Right cardiac atrium (tissue), 5 donors: ENCODE measurements at places on chromosomes 12 and 14.

GRCh38 chr12:55974308-55974730 lies 441 bp downstream of the RAB5B start:
- no peak for DNase-seq

DNA sequence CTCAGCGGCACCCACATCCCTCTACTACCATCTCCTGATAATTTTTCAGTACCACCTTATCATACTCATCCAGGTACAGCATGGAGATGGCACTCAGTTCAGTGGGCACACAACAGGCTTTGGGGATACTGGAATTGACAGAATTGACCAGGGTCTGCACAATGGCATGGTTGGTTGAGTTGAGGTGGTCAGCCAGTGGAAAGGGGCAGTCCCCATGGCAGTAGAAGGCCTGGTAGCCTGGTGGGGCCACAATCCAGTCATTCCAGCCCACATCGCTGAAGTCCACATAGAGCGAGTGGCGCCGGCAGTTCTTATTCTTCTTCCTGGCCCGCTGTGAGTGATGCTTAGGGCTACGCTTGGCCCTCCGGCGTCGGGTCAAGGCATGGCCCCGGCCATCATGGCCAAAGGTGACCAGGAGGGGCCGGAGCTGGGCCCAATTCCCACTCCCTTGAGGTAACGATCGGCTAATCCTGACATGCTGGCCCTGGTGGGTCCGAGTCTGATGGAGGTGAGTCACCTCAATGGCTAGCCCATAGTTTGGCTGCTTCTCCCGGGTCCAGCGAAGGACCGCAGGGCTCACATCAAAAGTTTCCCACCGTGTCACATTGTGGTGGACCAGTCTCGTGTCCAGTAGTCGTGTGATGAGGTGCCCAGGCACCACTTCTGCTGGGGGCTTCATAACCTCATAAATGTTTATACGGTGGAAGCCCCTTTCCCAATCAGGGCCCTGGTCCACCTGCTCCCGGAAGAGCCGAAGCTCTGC lies 6.4 kb downstream of the BMP4 start:
- no peak for DNase-seq

DNA sequence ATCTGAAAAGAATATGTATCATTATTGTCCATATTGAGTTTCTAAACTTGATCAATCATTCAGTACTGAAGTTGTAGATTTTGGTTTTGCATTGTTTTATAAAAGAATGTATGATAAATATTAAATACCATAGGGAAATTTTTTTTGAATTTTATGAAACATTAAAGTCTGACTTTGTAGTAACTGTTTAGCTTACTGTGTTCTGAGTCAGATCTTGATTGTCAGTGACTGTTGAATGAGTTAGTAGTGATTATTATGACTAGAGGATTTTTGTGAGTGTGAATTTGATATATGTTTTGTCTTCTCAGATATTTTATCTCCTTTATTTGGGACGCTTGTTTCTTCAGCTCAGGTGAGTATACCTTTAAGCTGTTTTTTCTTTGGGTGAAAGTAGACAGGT lies 10.1 kb downstream of the TDP1 start:
- DNase-seq: no peak

- no peak for DNase-seq
Measured at GRCh38 chr12:110248096-110248447, 33.0 kb upstream of the ATP2A2 start.

- DNase-seq: no peak
Measured at GRCh38 chr14:76664790-76665189, 96.5 kb upstream of the VASH1 start.

DNA sequence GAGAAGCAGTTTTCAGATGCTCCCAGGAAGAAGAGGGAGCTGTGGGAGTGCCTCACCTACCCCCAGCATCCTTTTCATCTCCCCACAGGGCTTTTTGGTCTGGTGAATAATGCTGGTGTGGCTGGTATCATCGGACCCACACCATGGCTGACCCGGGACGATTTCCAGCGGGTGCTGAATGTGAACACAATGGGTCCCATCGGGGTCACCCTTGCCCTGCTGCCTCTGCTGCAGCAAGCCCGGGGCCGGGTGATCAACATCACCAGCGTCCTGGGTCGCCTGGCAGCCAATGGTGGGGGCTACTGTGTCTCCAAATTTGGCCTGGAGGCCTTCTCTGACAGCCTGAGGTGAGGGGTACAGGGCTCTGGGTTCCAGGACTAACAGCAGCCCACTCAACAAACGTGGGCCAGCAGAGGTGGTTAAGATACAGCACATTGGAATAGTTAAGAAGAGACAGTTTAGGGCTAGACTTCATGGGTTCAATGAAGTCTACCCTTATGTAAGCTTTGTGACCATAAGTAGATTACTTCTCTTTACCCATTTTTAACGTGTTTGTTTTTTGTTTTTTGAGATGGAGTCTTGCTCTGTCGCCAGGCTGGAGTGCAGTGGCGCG lies 1.5 kb downstream of the RDH5 start:
- DNase-seq: peak; percentile 73

DNA sequence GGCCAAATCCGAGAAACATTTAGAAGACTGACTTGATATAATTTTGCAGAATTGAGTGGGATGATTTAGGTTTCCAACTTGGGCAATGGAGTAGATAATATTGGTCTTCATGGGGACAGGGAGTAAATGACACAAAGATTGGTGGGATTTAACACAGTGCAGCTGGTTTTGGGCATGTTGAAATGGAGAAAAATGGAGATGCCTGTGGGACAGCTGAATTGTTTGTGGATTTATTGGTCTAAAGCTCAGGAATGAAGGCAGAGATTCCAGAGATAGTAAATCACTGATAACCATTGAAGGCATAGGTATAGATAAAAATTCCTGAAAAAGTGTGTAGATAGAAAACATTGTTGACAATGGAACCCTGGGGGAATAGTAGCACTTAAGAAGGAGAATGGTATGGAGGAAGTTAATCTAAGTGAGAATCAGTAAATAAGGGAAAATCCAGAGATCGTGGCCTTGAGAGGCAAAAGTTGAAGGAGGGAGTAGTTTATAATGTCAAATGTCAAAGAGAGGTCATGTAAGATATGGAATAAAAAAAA lies 120.9 kb upstream of the ATP2B1 start:
- no peak for DNase-seq

DNA sequence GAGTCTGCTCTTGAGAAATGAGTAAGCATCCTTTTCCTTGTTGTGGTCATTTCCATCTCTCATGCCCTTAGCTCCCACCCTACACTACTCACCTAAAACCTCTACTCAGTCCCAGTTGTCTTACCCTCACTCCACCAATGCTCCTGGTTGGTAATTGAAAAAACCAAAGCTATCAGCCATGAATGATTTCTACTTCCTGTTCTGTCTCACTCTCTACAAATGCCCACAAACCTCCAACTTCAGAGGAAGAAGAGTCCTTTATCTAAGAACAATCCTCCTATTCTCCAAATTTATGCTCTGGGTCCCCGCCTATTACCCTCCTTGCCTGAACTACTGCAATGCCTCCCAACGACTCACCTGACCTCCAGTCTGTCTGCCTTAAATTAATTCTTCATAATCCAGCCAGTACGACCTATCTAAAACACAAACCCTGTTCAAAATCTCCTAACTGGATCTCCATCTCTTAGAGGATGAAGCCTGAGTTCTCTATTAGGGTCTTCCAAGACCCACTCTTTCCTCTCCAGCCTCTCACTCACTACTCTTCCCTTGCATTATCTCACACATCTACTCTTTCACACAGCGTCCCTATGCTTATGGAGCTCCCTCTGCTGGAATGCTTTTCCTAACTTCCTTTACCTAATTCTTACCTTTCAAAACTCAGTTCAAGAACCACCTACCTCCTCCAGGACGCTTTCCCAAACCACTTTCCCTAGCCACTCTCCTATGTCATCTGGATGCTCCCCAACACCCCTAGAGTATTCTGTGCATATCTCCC lies 2.2 kb downstream of the DHRS1 start:
- DNase-seq: no peak

DNA sequence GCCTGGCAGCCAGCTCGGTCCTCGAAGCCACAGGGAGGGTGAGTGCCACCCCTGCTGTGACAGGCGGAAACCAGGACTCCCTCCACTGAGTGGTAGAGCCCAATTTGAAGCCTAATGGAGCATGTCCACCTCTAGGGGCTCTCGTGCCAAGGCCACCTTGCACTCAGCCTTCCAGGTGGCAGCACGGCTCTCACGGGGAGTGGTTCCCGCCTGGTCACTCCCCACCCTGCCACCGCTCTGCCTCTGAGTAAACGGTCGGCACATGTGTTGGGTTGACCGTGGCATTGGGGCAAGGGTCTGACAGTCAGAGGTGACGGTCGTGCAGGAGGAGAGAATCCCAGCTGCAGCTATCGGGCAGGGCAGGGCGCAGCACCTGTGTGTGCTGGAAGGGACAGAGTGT lies 34.8 kb downstream of the IL31 start:
- no peak for DNase-seq

GRCh38 chr12:47888153-47888819 lies 16.5 kb downstream of the VDR start:
- DNase-seq: no peak

DNA sequence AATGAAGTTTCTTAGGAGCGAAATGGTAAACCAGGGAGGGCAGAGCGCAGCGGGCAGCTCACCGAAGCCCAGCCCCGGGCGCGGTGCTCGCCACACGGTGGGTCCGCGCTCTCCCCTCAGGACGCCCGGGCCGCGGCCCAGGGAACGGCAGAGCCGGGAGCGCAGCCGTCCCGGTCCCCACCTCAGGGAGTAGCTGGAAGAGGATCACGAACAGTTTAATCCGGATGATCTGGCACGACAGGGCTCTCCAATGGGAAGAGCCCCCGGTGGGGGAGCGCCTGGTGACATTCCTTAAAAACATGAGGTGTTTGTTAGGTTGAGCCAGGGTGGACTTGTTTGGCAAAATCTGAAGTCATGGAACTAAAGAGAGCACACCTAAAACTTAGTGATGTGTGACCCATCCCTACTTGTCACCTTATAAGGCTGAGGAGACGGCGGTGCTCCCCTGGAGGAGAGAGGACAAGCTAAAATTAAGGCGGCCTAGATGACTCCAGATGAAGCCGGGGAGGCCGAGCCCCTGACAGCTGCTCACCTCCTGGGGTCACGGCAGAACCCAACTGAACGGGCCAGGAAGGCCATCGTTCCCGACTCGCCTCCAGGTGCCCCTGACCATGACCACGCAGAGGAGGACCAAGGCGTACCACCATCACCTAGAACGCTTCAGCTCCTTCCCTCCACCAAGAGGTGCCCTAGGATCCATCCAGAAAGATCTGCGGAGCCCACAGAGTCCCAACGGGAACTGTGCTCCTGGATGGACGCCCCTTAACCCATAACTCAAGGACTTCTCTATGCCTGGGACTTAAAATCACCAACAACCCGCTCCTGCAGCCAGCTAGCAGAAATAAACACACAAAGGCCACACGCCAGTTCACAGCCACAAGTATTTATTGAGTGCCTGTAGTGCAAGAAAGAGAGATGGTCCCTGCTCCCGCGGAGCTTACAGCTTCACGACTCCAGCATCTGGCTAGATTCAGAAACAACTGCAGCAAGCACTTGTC lies 866 bp upstream of the PITPNM2 start:
- DNase-seq: no peak

GRCh38 chr12:857611-858010 lies 91.9 kb downstream of the RAD52 start:
- DNase-seq: no peak

DNA sequence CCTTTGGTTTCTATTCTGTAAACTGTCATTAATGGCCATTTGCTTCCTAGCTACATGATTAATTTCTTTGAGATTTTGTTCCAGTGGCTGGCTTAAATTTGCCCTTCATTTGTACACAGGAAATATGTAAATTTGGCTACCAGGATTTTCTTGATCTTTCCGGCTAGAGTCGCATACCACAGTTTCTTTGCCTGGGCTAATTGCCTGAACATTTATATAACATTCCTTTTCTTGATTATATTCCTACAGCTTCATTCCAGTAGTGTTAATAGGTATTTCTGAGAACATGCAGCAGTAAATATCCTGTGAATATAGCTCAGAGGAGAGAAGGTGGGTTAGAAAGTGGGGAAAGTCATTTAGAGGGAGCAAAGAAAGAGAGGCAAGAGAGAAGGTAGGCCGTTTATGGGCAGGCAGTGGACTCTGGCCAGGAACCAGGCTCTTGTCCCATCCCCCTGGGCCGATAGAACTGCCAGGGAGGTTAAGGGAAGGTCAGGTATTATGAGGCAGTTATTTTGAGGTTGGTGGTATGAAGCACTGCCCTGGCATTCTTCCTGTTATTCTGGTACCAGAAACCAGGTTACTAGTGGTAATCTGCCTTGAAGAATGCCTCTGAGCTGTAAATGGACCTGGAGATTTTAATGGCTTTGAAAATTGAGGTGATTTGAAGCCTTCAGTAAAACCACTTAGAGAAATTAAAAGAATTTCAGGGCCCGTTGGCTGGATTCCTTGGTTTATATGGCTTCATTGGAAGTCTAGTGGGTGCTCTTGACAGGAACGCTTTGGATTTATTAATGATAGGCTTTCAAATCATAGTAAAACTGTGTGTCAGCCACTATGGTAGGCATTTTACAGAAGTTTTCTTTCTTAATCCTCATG lies 4.4 kb downstream of the RNF10 start:
- DNase-seq: peak; percentile 83

DNA sequence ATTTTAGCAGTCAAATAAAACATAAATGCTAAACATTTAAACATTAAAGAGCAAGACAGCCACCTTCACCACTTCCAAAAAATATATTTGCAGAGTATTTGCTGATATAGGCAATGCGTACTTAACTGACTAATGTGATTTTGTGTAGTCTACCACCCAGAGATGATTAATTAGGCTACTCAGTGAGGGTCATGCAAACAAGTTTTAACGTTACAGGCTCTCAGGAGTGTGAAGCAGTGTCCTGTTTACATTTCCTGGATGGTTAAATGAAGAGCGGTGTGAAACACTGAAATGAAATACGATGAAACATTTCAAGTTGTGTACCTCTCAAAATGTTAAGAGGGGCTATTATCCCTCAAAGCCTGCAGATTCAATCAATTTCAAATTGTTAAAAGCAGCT lies 165.8 kb upstream of the LRIG3 start:
- DNase-seq: no peak

- no peak for DNase-seq
Measured at GRCh38 chr12:8860165-8860961, 37.9 kb downstream of the A2ML1 start.

GRCh38 chr12:107361970-107362369 lies 268.6 kb upstream of the CRY1 start:
- no peak for DNase-seq

- DNase-seq: peak; percentile 67
Measured at GRCh38 chr12:123078531-123079155, 72.2 kb downstream of the PITPNM2 start.

- DNase-seq: no peak
Measured at GRCh38 chr14:22113401-22113800, 439.8 kb upstream of the OR4E1 start.

- no peak for DNase-seq
Measured at GRCh38 chr12:79818856-79819255, 116.0 kb downstream of the PPP1R12A start.

- DNase-seq: no peak
Measured at GRCh38 chr12:8556531-8557097, 15.9 kb upstream of the CLEC4E start.

GRCh38 chr14:104293231-104293841 lies 154.9 kb downstream of the KIF26A start:
- DNase-seq: peak; percentile 45

GRCh38 chr14:102303664-102304063 lies 1.3 kb downstream of the MOK start:
- DNase-seq: no peak
